ENCODE measurements at places on chromosomes 4 and X. TPM values are rescaled to one million over a fixed set of nuclear protein-coding genes. Genes with fewer than 3 reads are reported as not detected.

Gene IL13RA2
- total RNA-seq, result 0.88 TPM

Gene SPATA18
- total RNA-seq, result 8.8 TPM

Gene PABPC5
- total RNA-seq, result 2.2 TPM

Gene C4orf51
- not detected for total RNA-seq

Gene PNMA6F
- total RNA-seq, result not detected

Gene CASP3
- 16.4 TPM for total RNA-seq

Gene SSX2
- total RNA-seq, result not detected

GRCh38 chrX:150502979-150503897 lies 65.2 kb upstream of the MTM1 start:
- no peak overlapping the region for H3K27ac ChIP-seq
- H3K4me3 ChIP-seq, result no peak overlapping the region
- H3K27me3 ChIP-seq, result no peaks in the 10 kb centered on the region
- DNase-seq, result no peak

DNA sequence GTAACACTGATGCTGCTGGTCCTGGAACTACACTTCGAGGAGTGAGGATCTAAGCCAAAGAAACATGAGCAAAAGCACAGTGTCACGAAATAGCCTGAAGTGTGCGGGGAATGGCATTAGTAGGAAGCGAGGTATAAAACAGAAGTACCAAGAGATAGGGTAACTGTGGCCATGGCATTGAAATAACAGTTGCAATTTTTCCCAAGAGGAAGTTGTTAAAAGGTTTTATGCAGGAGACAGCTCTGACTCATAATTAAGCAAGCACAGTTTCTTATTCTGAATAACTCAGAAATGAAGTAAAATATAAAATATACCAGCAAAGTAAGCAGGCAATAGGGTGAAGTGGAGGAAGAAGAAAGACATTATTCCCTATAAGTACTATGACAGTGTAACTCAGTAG lies 90.3 kb upstream of the TMEM150C start:
- DNase-seq, result no peak
- no peaks in the 10 kb centered on the region for H3K36me3 ChIP-seq
- no peaks in the 10 kb centered on the region for H3K4me1 ChIP-seq
- H3K4me3 ChIP-seq, result no peak overlapping the region

- no peak for DNase-seq
- H3K27me3 ChIP-seq, result no peaks in the 10 kb centered on the region
- peak overlapping the region; percentile 1 for H3K27ac ChIP-seq
- no peaks in the 10 kb centered on the region for H3K36me3 ChIP-seq
These were observed 18.5 kb upstream of the KDR start for GRCh38 chr4:55143858-55144257.

- peaks cover 20% of the 10 kb centered on the region for H3K27me3 ChIP-seq
- H3K4me3 ChIP-seq, result no peak overlapping the region
- H3K36me3 ChIP-seq, result no peaks in the 10 kb centered on the region
- no peaks in the 10 kb centered on the region for H3K4me1 ChIP-seq
These were observed 353.8 kb upstream of the CASK start for GRCh38 chrX:42276982-42277690.

GRCh38 chrX:112473654-112474053 lies 206.1 kb downstream of the LHFPL1 start:
- no peaks in the 10 kb centered on the region for H3K4me1 ChIP-seq
- H3K27ac ChIP-seq, result no peak overlapping the region
- no peak overlapping the region for H3K4me3 ChIP-seq
- no peaks in the 10 kb centered on the region for H3K36me3 ChIP-seq
- H3K27me3 ChIP-seq, result no peaks in the 10 kb centered on the region
- no peak for DNase-seq

- no peaks in the 10 kb centered on the region for H3K4me1 ChIP-seq
- no peak overlapping the region for H3K4me3 ChIP-seq
- no peaks in the 10 kb centered on the region for H3K27me3 ChIP-seq
- no peaks in the 10 kb centered on the region for H3K36me3 ChIP-seq
- DNase-seq, result no peak
These were observed 14.1 kb downstream of the ENPEP start for GRCh38 chr4:110489901-110490508.

- peak overlapping the region; percentile 60 for H3K4me3 ChIP-seq
- no peaks in the 10 kb centered on the region for H3K4me1 ChIP-seq
- H3K36me3 ChIP-seq, result no peaks in the 10 kb centered on the region
These were observed 569 bp upstream of the FHL1 start for GRCh38 chrX:136146614-136147314.

DNA sequence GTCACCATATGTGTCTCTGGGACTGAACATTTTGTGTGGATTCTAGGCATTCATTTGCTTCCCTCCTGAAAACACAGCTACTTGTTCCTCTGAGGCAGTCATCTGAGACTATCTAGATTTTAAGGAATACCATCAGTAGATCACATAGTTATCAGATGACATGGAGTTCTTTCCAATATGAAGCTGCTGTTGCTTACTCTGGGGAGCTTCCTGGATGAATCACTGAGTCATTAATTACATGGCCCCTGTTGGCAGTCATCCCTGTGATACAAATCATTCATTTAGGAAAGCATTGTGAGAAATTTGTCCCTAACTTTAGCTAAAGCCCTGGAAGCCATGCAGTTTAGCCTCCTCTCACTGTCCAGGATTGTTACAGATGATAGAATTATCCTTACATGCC lies 98.2 kb upstream of the ARSJ start:
- no peak for DNase-seq
- H3K36me3 ChIP-seq, result no peaks in the 10 kb centered on the region
- no peak overlapping the region for H3K4me3 ChIP-seq
- H3K27ac ChIP-seq, result no peak overlapping the region

- no peak for DNase-seq
- no peaks in the 10 kb centered on the region for H3K27me3 ChIP-seq
- no peaks in the 10 kb centered on the region for H3K4me1 ChIP-seq
- H3K27ac ChIP-seq, result no peak overlapping the region
These were observed 38.4 kb upstream of the ARHGEF6 start for GRCh38 chrX:136819031-136819703.

- no peak overlapping the region for H3K27ac ChIP-seq
- no peaks in the 10 kb centered on the region for H3K36me3 ChIP-seq
- H3K4me1 ChIP-seq, result no peaks in the 10 kb centered on the region
These were observed 68.7 kb upstream of the ARX start for GRCh38 chrX:25084446-25084845.

DNA sequence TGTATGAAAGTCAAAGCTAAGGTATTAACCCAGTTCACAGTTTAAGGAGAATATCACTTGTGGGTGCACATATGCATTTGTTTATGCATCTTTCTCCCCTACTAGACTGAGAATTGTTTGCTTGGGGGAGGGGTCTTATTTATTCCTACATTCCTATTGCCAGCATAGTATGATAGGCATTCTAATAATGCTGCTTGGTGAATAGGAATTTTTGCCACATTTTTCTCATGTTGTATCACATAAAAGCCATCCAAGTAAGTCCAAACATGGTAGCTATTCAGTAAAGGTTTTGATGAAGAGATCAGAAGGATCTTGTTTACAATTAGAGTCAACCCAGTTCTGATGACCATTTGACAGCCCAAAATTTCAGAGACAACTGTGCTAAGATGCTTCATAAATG lies 48.6 kb downstream of the ASB9 start:
- no peak for DNase-seq
- H3K4me1 ChIP-seq, result no peaks in the 10 kb centered on the region
- H3K4me3 ChIP-seq, result no peak overlapping the region

DNA sequence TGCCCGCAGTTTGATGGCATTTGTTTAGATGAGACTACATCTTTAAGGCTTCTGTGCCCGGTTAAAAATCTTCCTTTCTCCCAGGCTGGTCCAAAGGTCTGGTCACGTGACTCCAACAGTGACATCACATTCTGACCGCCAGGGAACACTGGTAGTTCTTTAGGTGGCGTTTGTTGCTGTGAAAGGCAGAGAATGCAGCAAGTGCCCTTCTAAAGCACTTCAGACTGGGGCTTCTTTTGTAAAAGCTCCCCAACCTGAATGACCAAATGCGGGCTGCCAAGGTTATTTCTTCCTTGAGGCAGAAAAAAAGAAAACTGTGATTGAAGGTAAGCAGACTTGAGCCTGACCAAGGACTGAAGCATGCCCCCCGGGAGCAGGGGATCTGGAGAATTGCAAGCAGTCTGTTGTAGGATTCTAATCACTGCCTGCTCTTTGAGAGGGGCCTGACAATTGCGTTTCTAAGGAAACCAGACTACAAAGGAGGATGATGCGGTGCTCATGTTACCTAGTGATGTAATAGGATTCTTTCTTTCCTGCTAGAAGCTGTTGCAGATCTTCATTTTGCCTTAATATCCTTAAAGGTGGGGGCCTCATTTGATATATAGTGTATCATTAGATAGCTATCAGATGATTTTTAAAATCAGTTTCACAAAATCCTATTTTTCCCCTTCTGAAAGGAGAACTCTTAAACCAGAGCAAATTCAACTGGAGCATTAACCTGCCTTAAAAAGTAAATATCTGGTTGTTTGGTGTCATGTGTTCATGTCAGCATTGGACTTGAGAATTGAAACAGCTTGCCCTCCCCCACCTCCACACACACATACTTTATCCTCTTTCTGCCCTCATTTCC lies 133.1 kb downstream of the AKAP4 start:
- H3K4me1 ChIP-seq, result no peaks in the 10 kb centered on the region
- H3K27ac ChIP-seq, result no peak overlapping the region
- H3K27me3 ChIP-seq, result peaks cover 25% of the 10 kb centered on the region
- no peak for DNase-seq

- no peaks in the 10 kb centered on the region for H3K4me1 ChIP-seq
- peak overlapping the region; percentile 18 for H3K4me3 ChIP-seq
- peaks cover 28% of the 10 kb centered on the region for H3K27me3 ChIP-seq
- H3K27ac ChIP-seq, result no peak overlapping the region
- no peak for DNase-seq
- no peaks in the 10 kb centered on the region for H3K36me3 ChIP-seq
These were observed 28.3 kb upstream of the AMELX start for GRCh38 chrX:11264925-11265324.

DNA sequence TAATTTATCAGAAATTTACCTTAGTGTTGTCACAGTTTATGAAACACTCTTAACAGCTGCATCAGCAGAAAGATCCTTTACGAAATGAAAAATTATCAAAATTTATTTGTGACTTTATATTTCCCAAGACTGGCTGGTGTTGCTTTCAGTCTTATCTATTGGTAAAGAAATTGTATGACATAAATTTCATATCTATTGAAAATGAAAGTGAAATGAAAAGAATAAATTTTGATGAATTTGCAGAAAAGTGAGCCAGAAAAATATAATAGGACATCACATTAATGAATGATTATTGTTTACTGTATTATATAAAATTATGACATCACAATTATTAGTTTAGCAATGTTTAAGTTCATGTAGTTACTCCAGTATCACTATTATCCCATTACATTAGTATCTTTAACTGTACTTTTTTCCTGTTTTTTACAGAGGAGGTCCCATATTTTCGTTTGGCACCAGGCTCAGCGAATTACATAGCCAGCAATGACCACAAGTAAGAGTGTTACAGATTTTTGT lies 13.2 kb upstream of the TMEM165 start:
- H3K27me3 ChIP-seq, result no peaks in the 10 kb centered on the region
- no peaks in the 10 kb centered on the region for H3K36me3 ChIP-seq
- no peak overlapping the region for H3K4me3 ChIP-seq
- no peak for DNase-seq
- no peak overlapping the region for H3K27ac ChIP-seq

DNA sequence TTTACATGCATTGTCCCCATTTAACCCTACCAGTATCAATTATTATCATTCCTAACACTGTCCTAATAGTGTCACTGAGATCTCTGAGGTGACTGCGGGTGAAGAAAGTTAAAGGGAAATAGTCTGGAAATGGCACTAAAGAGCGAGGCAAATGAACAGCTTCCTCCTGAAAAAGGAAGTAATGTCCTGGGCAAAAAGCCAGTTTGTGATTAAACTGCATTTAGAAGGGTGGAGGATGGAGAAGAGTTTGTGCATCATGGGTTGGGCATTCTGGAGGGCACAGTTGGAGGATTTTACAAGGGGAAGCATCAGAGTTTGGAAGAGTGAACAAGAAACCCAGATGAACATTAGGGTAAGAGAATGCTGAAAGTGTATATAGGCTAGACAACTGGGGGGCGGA lies 60.5 kb upstream of the SLC25A4 start:
- no peak overlapping the region for H3K4me3 ChIP-seq
- no peaks in the 10 kb centered on the region for H3K4me1 ChIP-seq
- H3K36me3 ChIP-seq, result no peaks in the 10 kb centered on the region
- no peak for DNase-seq
- H3K27ac ChIP-seq, result no peak overlapping the region

- H3K27ac ChIP-seq, result no peak overlapping the region
- no peaks in the 10 kb centered on the region for H3K36me3 ChIP-seq
These were observed 130.9 kb upstream of the GABRG1 start for GRCh38 chr4:46254788-46255187.

DNA sequence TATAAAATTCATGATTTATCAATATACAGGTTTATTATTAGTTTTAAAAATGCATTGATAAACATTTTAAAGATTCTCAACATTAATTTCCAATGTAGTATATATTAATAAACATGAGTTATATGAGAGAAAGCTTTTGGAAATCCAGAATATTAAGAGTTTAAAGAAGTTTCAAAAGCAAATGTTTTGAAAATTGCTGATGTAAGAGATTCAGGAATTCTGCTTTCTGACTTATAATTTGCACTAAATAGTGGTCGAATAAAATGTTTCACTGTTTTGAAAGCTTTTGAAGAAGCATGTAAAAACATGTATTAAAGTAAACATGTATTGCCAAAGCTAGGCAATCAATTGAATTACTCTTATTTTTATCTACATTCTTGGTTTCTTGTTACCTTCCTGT lies 151.2 kb upstream of the CXorf51B start:
- no peaks in the 10 kb centered on the region for H3K4me1 ChIP-seq
- DNase-seq, result no peak
- no peak overlapping the region for H3K4me3 ChIP-seq
- H3K27ac ChIP-seq, result no peak overlapping the region
- H3K36me3 ChIP-seq, result no peaks in the 10 kb centered on the region
- H3K27me3 ChIP-seq, result no peaks in the 10 kb centered on the region

GRCh38 chrX:134588806-134589205 lies 69.5 kb downstream of the PLAC1 start:
- no peak overlapping the region for H3K4me3 ChIP-seq
- peaks cover 34% of the 10 kb centered on the region for H3K27me3 ChIP-seq
- no peaks in the 10 kb centered on the region for H3K36me3 ChIP-seq

GRCh38 chrX:122591546-122591945 lies 592.5 kb upstream of the GRIA3 start:
- H3K27me3 ChIP-seq, result no peaks in the 10 kb centered on the region
- H3K27ac ChIP-seq, result no peak overlapping the region
- H3K4me1 ChIP-seq, result no peaks in the 10 kb centered on the region
- H3K4me3 ChIP-seq, result no peak overlapping the region
- no peaks in the 10 kb centered on the region for H3K36me3 ChIP-seq
- DNase-seq, result no peak

GRCh38 chr4:38131371-38132091 lies 171.3 kb downstream of the PTTG2 start:
- H3K36me3 ChIP-seq, result no peaks in the 10 kb centered on the region
- H3K4me3 ChIP-seq, result no peak overlapping the region
- H3K4me1 ChIP-seq, result no peaks in the 10 kb centered on the region
- DNase-seq, result no peak

GRCh38 chrX:75303795-75304194 lies 29.9 kb downstream of the UPRT start:
- H3K4me3 ChIP-seq, result no peak overlapping the region
- no peaks in the 10 kb centered on the region for H3K4me1 ChIP-seq
- H3K27ac ChIP-seq, result no peak overlapping the region
- DNase-seq, result no peak
- peaks cover 2% of the 10 kb centered on the region for H3K27me3 ChIP-seq
- H3K36me3 ChIP-seq, result peaks cover 4% of the 10 kb centered on the region

Measured in breast epithelium (tissue), 4 donors.